ENCODE measurements at places on chromosomes 4 and X. TPM values are rescaled to one million over a fixed set of nuclear protein-coding genes. Genes with fewer than 3 reads are reported as not detected.

The OPRPN gene
- total RNA-seq, result not detected

The FAT4 gene
- total RNA-seq, result 0.03 TPM

The PPP3CA gene
- total RNA-seq, result 6.7 TPM

The USP17L5 gene
- total RNA-seq, result not detected

The CACNA1F gene
- total RNA-seq, result 0.19 TPM

The IL13RA2 gene
- not detected for total RNA-seq

The TBC1D8B gene
- total RNA-seq, result 0.61 TPM
